ENCODE measurements at places on chromosomes 13 and 19.

DNA sequence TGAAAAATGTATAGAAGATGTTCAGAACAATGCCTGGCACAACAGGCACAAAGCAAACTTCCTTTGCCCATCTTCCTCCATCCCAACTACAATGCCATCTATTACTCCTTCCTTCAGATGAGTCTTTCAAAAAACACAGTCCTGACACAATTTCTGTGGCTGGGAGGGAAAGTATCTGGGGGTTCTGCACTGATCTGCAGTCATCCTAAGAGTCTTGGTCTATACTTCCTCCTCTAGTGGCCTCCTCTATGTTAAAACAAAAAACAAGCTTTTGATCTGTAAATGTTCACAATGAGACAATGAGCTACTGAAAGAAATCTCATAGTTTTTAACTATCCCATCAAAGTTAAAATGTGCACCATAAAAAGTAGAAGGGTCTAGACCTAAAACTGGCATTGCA is 44.8 kb downstream of the USP12 start:
- no peak for DNase-seq

GRCh38 chr19:10593820-10594637 is 6.9 kb upstream of the AP1M2 start:
- DNase-seq, result no peak

DNA sequence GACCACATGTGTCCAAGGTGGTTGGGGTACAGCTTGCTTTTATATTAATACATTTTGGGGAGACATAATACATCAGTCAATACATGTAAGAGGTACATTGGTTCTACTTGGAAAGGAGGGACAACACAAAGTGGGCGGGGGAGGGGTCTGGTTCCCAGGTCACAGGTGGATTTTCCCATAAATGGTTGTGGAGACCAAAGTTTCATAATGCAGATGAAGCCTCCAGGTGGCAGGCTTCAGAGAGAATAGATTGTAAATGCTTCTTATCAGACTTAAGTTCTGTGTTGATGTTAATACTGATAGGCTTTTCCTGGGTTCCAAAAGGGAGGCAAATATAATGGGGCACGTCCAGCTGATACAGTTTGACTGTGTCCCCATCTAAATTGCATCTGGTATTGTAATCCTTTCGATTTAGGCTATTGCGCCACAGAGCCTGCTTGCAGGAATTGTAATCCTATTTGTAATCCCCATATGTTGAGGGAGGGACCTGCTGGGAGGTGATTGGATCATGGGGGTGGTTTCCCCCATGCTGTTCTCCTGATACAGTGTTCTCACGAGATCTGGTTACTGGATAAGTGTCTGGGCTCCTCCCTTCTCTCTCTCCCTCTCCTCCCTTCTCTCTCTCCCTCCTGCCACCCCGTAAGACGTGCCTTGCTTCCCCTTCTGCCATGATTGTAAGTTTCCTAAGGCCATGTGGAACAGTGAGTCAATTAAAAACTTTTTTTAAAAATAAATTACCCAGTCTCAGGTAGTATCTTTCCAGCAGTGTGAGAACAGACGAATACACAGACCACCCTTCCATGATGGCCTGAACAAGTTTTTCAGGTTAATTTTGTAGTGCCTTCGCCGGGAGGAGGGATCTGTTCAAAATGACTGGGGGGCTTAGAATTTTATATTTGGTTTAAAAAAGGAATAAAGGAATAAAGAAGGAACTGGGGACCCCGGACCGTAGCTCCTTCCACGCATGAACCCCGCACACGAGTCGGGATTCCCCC is 44.9 kb downstream of the ZNF823 start:
- DNase-seq, result no peak

DNA sequence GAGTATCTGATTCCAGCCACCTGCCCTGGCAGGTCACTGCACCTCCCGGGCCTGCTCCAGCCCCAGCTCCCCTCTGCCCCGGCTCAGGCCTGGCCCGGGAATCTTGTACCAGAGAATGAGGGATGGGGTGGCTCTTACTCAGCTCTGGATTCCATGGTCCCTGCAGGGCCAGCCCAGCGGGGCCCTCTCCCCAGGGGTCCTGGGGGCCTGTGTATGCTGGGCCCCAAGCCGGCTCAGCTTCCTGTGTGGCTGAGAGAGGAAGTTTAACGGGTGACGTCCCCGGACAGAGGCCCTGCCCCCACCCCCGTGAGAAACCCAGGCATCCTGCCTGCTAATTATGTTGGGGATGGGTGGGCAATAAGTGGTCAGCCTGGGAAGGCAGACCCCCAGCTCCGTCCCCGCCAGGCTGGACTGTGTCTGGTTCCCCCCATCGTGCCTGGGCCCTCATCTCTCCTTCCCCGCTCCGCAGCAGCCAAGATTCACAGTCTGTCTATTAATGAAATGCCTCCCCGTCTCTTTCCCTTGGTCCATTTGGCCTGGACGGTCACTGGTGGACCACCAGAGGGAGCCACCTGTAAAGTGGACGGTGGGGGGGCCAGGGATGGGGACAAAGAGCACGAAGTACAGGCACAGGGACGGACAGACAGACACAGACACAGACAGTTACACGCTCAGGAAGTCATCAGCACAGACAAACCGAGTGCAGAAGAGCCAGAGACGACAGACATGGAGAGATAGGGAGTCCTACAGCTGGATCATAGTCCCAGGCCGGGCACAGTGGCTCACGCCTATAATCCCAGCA is at the start of gene DENND1C:
Gene DENND1C (minus strand): TSS at position 247 of the 802 bp plus-strand sequence. CDS start 92 bp downstream, at position 155.
- DNase-seq, result peak; percentile 53
